ENCODE measurements at places on chromosomes 1 and 21. TPM values are rescaled to one million over a fixed set of nuclear protein-coding genes. Genes with fewer than 3 reads are reported as not detected.

The LEPR gene
- 22.4 TPM for total RNA-seq

The NTMT2 gene
- not detected for total RNA-seq

The SMIM11 gene
- 2.1 TPM for total RNA-seq

The TMEM81 gene
- total RNA-seq: 0.96 TPM

The CYP4A22 gene
- not detected for total RNA-seq

The GJA5 gene
- 0.24 TPM for total RNA-seq

The S100A7A gene
- total RNA-seq: not detected

The B4GALT2 gene
- total RNA-seq: 123 TPM

The SPRR4 gene
- total RNA-seq: not detected

The HSD3B1 gene
- not detected for total RNA-seq
